ENCODE measurements at places on chromosomes 16 and 17.
A peak's percentile ranks its signal among the peaks of the same experiment; 100 is the strongest.

- DNase-seq: no peak
Observed at GRCh38 chr17:6306820-6307219, 128.1 kb downstream of the AIPL1 start.

GRCh38 chr16:83742124-83742899 is 65.5 kb upstream of the HSBP1 start:
- DNase-seq: no peak

- DNase-seq: no peak
Observed at GRCh38 chr16:83336603-83337002, 471.2 kb upstream of the HSBP1 start.

DNA sequence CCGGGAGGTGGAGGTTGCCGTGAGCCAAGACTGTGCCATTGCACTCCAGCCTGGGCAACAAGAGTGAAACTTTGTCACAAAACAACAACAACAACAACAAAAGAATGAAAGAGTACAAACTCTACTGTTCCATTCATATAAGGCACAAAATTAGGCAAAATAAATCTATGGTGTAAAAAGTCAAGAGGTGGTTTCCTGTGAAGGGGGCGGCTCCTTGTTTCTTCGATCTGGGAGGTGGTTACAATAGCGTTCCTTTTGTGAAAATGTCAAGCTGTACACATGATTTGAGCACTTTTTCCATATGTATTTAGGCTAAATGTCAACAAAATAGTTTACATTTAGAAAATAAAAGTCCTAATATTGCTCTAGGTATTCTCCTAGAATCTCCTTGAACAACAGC is 6.9 kb downstream of the SIAH1 start:
- no peak for DNase-seq

GRCh38 chr16:85821390-85822135 is 22.1 kb downstream of the COX4I1 start:
- peak; percentile 60 for DNase-seq

- DNase-seq: no peak
Observed at GRCh38 chr16:50154420-50154950, 1.4 kb downstream of the TENT4B start.

GRCh38 chr17:6241381-6241780 is 171.2 kb downstream of the WSCD1 start:
- no peak for DNase-seq

DNA sequence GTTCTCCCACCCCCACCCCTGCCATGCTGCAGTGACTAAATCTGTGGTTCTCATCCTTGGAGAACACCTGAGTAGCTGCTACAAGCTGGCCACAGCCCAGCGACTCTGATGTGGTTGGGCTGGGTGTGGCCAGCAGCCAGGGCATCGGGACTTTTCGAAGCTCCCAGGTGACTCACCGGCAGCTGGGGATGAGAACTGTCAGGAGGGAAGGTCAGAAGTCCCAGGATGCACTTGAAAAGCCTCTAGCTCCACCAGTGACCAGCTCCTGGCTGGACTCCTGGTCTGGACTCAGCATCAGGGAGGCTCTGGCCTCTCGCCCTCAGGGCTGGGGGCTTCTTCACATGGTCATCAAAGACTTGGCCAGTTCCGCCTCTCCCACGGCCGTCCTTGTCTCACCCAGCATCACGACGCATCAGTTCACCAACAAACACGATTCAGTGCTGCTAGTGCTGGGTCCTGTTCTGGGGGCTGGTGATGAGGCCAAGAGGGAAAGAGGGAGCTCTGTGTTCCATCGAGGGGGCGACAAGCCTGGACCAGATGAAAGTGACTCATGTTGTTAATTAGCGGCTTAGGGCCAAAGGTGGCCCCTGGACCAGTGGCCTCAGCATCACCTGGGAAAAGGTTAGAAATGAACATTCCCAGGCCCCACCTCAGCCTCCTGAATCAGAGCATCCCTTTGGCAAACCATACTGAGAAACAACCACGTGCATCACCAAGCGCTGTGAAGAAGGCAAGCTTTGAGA is 3.9 kb upstream of the C17orf99 start:
- no peak for DNase-seq

DNA sequence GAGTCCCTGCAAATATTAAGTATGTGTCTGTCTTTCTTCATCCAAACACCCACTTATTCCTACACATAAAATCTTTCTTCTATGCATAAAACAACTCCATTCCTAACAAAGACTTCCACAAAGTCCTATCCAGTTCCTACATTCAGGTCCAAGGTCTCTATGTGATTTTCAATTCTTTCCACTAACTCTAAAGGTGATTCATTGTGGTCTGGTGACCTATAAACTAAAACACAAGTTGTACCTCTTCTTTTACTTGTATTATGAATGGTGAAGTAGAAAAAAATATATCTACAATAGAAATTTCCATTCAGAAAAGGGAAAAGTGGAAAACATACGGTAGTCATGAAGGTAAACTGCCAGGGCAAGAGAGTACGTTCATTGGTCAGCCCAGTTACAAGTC is 56.6 kb downstream of the USP32 start:
- no peak for DNase-seq

GRCh38 chr17:4854111-4854681 is 21.1 kb downstream of the MINK1 start:
- DNase-seq: no peak

DNA sequence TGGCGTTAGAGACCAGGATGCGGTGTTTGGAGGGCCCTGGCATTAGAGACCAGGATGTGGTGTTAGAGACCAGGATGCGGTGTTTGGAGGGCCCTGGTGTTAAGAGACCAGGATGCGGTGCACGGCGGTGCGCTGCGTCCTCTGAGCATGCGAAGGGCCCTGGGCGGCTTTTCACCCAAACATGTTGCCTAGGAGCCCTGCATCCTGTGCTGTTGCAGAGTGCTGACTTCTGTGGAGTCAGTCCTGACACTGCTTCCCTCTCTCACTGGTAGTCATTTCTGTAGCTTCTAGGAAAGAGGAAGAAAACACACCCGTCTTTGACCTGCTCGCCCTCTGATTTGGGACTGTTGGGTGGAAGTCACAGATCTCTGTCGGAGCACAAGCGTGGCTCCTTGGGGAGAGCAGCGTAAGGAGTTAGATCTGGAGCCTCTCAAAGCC is 141.2 kb downstream of the LAT start:
- DNase-seq: no peak

DNA sequence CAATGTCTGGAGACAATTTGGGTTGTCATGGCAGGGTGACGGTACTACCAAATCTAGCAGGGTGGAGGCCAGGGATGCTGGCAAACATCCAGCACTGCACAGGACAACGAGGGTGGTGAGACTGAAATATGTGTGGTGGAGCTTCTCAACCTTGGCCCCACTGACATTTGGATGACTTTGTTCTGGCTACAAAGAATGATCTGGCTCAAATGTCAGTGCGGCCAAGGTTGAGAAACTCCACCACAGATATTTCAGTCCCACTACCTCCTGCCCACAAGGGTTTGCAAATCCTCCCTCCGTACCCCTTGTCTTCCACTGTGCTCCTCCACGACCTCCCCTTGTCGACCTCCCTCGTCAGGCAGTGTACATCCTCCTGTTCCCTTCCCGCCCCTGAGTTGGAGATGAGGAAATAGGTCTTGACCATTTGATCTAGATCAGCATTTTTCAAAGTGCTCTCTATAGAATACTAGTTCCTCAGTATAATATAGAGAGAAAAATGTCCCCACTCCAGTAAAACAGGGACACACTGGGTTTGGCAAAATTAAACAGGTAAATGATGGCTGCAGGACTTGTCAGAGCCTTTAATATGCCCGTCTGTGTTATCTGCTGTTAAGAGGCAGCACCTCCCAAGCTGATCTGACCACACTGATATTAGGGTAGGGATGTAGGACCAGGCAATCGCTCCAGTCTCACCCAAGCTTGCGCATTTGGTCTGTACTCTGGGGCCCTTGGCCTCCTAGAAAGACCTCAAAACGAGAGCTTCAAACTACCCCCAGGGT is 6.8 kb downstream of the OSGIN1 start:
- DNase-seq: no peak

DNA sequence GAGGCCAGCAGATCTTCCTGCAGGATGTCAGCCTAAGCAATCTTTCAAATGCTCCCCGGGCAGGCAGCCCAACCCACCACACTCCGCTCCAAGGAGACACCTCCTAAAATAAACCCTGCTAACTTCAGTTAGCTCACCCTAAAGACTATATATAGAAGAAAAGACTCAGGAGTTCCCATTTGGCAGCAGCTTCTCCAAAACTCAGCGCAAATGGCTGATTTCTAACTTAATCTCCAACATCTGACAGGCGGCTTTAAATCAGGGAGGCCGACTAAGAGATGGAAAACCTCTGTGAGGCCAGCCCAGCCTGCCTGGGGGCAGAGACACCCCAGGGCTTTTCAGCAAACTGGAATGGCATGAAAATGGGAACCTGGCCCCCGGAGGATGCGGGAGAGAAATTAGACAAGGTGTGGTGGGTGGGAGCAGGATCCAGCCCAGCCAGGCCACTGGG is 91.6 kb downstream of the XYLT1 start:
- DNase-seq: no peak
